Renal cortical epithelial cell (primary cell): ENCODE measurements at places on chromosomes 16 and 17. TPM values are rescaled to one million over a fixed set of nuclear protein-coding genes. Genes with fewer than 3 reads are reported as not detected.
A peak's percentile ranks its signal among the peaks of the same experiment; 100 is the strongest.

DNA sequence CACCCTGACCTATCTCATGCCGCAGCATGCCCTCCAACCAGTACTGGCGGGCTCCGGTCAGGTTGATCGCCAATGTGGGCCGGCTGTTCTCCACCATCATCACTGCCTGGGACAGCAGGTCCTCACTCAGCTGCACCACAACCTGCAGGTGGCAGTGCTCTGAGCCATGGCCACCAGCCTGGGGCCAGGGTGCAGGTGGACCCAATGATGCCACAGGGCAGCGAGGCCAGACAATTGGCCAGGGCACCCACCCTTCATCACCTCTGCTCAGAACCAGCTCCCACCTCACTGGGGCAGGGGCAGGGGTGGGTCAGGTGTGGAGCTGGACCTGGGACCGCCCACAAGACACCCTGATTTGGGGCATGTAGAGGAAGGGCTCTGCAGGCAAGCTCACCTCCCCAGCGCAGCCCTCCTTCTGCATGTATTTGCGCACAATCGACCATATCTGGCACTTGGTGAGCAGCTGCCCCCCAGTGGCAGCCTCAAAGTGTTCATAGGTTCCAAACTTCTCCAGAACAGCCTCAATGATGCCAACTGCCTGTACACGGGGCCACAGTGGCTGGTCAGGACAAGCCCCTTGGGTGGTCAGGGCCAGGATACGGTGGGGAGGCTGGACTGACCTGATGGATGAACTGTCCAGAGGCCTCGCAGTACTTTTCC lies 4.2 kb downstream of the MATCAP1 start:
- DNase-seq: no peak

DNA sequence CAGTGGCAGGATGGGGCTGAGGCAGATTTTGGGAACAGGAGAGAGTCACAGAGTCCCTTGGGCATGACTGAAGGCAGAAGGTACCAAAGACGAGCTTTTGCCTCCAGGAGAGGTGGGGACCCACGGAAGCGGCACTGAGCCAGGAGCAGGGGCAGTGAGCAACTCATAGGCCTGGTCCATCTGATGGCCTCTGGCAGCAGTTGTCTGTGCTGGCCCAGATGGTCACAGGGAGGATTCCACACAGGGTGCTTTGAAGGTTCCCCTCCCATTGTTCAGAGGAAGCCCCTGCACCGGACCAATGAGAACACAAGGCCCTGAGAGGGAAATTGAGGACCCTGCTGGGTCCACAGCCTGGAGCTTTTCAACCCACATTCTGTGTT lies 360.3 kb upstream of the TNRC6C start:
- no peak for DNase-seq

DNA sequence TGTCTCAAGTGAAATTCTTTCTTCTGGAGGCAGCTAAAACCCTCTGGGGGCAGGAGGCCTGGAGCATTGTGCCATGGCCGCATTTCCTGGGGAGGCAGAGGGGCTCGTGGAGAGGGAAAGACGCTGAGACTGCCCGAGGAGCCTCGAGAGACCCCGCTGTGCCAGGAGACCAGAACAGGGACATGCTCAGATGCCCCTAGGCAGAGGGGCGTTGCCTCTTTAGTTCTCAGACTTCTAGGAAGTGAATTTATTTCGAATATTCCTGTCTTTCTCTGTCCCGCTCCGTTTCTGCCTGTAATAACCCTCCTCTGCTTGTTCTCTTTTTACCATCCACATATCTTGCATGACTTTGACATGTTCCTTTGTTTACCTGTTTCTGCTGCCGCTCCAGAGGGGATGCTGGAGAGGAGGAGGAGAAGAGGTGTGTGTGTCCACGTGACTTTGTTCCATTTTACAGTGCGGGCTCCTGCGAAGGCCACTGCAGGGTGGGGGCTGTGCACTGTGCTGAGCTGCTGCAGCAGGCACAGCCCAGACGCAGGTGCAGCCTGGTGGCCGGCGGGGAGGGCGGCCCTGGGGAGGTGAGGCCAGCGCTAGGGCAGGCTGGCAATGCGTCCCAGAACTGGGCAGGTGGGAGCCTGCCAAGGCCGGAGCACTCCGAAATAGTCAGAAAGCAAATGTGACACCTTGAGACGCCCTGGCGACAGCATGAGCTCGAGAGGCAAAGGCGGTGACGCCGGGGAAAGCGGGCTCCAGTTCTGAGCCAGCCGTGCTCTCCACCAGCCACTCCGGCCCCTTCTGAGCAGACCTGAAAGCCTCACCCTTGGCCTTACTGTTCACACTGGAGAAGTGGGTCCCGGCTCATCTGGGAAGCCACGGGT lies 29.9 kb downstream of the CIBAR2 start:
- no peak for DNase-seq

Gene CCL16
- total RNA-seq: not detected in 2 replicates

DNA sequence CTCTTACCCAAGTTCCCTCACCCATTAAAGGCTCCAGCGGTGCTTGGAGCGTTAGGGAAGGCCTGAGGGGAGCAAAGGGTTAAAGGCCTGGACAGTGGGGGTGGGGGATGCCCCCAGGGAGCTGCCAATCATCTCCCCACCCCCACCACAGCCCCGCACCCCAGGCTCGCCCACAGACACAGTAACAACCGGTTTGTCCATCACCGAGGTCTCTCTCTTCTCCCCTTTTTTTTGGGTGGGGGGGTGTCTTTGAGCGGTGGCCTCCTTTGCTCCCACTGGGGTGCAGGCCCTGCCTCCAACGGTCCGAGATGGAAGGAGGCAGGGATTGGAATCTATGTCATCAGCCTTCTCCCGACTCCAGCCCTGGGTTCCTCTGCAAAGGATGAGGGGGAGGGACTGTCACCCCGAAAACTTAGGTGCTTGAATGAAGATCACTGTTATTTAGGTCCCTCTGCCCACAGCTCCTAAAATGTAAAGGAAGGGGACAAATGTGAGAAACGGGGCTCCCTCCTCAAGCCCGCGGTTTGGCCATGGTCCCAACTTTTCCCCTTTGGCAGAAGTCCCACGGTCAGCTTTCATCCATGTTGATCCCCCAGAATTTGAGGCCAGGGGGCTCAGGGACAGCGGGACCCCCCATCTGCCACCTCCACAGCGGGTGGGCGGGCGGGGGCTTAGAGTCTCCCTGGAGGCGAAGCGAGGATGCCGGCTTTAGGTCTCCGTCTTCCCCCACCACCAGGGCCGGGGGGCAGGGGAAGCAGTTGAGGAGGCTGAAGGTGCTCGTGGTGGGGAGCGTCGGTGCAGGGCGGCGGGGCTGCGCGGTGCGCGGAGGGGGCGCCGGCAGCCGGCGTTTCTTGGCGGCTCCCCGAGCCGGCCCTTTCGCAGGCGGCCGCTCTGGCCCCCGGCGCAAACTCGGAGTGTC lies 1.7 kb downstream of the EPOP start:
- DNase-seq: no peak

DNA sequence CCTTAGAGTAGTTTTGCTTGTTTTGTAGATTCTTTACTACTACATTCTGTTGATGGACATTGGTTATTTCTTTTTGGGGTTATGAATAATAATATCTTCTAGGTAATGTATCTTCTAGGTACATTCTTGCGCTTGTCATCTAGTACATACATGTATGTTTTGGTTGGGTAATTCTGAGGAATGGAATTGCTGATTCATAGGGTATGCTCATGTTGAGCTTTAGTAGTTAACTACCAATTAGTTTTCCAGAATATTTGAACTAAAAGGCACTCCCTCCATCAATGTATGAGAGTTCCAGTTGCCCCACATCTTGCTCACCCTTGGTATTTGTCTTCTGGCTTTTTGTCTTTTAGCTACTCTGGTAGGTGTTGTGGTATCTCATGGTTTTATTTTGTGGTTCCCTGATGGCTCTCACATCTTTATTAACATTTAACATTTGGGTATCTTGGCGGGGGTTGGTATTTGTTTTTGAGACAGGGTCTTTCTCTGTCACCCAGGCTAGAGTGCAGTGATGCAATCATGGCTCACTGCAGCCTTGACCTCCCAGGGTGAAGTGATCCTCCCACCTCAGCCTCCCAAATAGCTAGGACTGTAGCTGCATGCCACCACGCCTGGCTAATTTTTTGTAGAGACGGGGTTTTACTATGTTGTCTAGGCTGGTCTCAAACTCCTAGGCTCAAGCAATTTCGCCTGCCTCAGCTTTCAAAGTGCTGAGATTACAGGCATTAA lies 47.1 kb downstream of the SLC6A4 start:
- DNase-seq: peak; percentile 79

- no peak for DNase-seq
Measured at GRCh38 chr16:2027024-2028010, 615 bp downstream of the NHERF2 start.

- no peak for DNase-seq
Measured at GRCh38 chr17:80546267-80546666, 1.6 kb downstream of the RPTOR start.

DNA sequence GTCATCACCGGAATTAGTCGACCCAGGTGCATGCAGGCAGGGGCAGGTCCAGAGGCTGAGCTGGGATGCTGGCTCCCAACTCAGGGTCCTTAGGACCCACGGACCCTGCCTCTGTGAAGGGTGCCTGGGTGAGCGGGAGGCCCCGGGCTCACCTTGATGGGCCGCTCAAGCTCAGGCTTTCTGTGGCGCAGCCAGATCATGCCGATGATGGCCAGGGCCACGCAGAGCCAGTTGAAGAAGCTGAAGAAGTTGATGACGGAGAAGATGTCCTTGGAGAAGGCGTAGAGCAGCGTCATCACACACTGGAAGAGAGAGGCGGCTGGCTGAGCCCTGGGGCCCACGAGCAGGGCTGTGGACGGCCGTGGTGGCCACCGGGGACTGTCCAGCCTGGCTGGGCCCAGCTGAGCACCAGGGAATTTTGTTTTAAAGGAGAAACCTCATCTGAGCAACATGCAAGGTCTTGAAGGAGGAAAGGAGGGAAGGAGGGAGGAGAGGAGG lies 32.9 kb downstream of the SLC7A5 start:
- no peak for DNase-seq

Gene TBX4
- not detected in 2 replicates for total RNA-seq

Gene PIK3R5
- total RNA-seq: not detected in 2 replicates

GRCh38 chr16:78715106-78715505 lies 615.7 kb downstream of the WWOX start:
- no peak for DNase-seq

GRCh38 chr17:50685334-50685665 lies 22.4 kb downstream of the ANKRD40 start:
- no peak for DNase-seq

Gene DGKE
- 5.4 and 6.4 TPM in 2 replicates for total RNA-seq

DNA sequence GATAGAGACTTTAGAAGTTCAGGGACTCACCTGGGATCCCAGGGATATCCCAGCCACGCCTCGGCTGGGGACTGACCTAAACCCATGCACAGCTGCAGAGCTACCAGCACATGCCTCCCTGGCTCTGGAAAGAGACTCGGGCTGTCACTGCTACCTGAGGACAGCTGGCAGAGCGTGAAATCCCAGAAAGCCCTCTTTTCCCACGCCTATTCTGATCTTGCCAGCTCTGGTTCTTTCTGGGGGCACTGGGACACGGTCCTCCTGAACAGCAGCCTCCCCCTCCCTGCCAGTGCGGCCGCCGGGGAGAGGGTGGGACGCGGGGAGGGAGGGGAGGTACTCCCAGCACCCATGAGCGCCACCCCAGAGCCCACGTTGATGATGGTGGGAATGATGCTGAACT lies 10.8 kb downstream of the P2RX5 start:
- DNase-seq: no peak

- DNase-seq: peak; percentile 29
Measured at GRCh38 chr17:27600471-27600870, 30.5 kb upstream of the LGALS9 start.

Gene RIPOR1
- 61.6 and 195 TPM in 2 replicates for total RNA-seq

DNA sequence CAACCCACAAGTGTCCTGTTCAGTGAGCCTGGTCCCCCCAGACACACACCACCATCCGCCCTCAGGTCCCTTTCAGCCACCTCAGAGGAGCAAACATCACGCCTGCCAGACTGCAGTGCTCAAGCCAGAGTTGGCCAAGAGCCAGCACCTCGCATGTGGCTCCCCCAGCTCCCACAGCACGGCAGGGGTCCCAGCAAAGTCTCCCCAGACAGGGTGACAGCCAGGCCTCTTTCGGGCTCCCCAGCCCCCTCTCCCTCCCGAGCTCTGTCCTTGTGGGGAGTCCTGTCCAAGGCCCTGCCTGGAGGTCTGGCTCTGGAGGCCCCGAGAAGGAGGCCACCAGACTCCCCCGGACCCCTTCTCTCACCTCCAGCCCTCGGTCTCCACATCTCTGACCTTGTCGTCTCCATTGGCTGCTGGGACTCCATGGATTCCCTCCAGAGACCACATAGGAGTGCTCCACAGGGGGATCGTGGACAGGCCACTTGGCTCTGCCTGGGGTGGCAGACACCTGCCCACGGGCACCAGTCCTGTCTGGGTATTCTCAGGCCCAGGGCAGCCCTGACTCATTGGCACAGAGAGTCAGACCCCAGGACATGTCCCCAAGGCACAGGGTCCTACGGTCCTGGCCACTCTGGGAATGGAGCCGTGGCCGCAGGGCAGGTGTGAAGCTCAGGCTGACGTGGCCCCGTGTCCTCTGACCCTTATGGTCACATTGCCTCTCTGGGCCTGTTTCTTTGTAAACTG lies 1.8 kb upstream of the MYADML2 start:
- DNase-seq: no peak

GRCh38 chr17:37317867-37318266 lies 57.9 kb upstream of the C17orf78 start:
- DNase-seq: no peak

DNA sequence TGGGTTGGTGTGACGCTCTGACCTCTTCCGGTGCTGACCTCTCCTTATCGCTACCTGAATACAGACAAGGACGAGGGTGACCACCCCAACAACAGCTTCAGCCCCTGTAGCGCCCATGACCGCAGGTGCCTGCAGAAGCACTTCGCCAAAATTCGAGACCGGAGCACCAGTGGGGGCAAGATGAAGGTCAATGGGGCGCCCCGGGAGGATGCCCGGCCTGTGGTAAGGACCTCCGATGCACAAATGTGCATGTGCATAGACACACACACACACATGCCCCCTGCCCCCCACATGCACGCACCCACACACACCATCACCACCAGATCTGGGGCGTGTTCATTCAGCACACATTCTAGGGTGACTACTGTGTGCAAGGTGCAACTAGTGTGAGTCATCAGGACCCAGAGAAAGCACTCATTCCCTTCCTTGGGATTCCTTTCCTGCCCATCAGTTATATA lies 9.7 kb downstream of the IGFBP4 start:
- no peak for DNase-seq

Gene ORMDL3
- total RNA-seq: 55.2 and 89.6 TPM in 2 replicates
